ENCODE measurements at places on chromosomes 1 and 21.

DNA sequence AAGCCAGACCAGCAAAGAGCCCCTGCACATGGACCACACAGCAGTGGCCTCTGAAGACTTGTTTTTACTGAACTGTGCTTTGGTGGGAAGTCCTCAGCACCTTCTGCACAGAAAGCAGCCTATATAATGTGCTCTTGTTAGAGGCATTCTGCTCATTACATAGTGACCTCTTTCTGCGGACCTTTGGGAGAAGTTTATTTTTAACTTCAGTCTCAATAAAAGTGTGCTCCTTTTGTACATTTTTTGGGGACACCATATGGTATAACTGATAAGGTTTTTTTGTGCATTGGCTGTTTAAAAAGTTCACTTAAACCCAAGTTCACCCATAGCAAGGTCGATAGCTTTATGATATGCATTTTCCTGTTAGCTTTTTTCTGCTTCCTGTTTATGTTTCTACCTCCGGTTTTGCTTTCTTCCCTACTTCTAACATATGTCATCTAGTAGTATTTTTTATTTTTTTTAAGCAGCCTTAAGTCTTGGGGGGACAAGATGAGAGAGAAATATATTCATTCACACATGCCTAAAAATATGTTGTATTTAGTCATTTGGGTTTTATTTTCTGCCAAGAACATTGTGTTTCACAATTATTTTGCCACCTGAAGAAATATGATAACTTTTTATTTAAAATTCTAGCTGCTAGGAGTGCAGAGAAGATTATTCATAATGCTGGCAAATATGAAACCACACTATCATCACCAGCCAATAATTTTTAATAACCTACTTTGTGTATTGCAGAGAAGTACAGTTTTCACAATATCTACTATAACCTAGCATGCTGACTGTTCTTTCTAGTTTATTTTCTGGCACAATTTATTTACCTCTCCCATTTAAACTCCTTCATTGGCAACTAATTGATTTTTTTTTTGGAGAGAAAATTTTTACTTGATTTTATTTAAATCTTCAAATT lies 22.9 kb upstream of the SLC19A2 start:
- no peak for DNase-seq

DNA sequence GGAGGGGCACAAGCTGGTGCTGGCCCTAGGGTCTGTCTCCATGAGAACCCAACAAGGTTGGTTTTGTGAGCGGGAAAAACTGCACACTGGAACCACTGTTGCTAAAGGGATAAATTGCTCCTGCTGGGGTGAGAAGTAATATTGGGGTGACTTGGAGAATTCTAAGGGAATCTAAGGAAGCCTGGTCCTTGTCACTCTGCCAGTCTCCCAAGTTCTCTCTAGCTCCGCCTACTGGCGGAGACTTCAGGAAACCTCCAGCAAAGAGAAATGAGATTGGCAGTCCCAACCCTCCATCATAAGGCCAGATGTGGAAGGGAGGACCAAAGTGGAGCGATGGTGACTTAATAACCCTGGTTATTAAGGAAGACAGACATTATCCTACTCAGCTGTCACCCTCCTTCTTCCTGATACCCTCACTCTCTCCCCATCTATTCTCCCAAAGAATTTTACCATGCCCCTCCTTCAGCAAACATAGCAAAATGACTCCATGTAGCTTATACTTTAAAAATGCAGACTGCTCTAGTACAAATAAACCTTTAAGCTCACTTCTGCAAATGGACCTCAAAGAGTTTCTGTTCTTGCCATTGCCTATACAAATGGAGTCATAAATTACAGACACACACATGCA lies 2.7 kb downstream of the LCE1F start:
- DNase-seq: no peak

GRCh38 chr1:46128344-46128743 lies 4.1 kb downstream of the PIK3R3 start:
- no peak for DNase-seq

- DNase-seq: no peak
These were observed 5.4 kb upstream of the PITHD1 start for GRCh38 chr1:23772854-23773242.

- no peak for DNase-seq
These were observed 51.7 kb downstream of the RASSF5 start for GRCh38 chr1:206558794-206559671.

GRCh38 chr1:234985007-234985370 lies 143.6 kb downstream of the TOMM20 start:
- no peak for DNase-seq

All from midbrain (tissue), 1 donor.